ENCODE measurements at places on chromosomes 6 and 20.

GRCh38 chr6:158047127-158047518, 65.5 kb downstream of the SYNJ2 start:
- no peak for DNase-seq

DNA sequence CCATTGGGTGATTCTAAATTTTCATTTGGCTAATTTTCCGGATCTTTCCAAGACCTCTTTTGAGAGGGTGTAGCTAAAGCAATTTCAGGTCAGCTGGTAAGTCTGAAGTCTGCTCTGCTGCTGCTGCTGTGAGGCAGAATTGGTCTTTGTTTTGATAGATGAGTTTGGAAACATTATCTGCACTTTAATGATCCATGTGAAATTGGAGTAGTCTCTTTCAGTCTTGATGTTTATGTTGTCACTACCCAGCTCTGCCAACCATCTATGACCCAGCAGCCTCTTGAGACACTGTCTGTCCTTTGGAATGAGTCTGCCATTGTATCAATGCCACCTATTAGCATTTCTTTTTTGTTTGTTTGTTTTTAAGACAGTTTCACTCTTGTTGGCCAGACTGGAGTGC, 44.1 kb downstream of the TXNDC5 start:
- no peak for DNase-seq

- peak; percentile 60 for DNase-seq
Measured at GRCh38 chr6:47047479-47048407, 5.6 kb upstream of the ADGRF1 start.

GRCh38 chr6:83117802-83118201, 50.3 kb downstream of the DOP1A start:
- no peak for DNase-seq

- DNase-seq = no peak
Measured at GRCh38 chr6:36029464-36029863, 1.9 kb downstream of the MAPK14 start.

- no peak for DNase-seq
Measured at GRCh38 chr6:2157441-2158127, 87.8 kb downstream of the GMDS start.

DNA sequence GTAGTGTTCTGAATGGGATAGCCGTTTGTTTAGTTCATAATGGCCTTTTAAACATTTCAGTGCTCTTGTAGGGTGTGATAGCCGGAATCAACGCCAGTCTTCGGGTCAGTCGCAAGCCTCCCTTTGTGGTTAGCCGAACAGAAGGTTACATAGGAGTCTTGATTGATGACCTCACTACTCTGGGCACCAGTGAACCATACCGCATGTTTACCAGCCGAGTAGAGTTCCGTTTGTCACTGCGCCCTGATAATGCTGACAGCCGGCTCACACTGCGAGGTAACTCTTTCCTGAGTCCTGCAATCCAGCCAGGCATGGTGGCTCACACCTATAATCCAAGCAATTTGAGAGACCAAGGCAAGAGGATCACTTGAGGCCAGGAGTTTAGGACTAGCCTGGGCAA, 20.4 kb downstream of the MTO1 start:
- DNase-seq = no peak

DNA sequence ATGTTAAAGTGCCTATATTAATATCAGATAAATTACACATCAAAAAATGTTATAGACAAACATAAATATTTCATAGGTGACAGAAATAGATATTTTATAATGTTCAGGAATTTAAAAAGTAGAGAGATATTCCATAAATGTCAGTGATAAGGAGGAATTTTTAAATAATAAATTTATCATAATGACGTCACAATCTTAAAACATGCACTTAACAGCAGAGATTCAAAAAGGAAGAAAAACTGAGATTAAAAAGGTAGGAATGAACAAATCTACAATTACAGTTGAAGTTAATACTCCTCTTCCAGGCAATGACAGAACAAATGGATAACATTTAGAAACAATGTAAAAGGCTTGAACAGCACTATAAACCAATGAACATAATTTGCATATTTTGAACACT, 345.4 kb upstream of the NOX3 start:
- no peak for DNase-seq

DNA sequence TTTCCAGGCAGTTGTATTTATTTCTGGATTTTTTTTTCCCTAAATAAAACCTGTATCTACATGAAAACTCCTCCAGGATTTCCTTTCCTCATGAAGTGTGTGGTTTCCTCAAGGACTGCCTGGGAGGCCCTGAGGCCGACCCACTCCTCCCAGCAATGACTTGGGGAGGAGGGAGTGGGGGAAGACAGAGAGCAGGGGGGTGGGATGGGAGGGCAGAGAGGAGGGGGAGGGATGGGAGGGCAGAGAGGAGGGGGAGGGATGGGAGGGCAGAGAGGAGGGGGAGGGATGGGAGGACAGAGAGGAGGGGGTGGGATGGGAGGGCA, 161.8 kb upstream of the AGPAT4 start:
- no peak for DNase-seq

GRCh38 chr6:143731789-143732188, 54.0 kb downstream of the PHACTR2 start:
- DNase-seq = no peak

DNA sequence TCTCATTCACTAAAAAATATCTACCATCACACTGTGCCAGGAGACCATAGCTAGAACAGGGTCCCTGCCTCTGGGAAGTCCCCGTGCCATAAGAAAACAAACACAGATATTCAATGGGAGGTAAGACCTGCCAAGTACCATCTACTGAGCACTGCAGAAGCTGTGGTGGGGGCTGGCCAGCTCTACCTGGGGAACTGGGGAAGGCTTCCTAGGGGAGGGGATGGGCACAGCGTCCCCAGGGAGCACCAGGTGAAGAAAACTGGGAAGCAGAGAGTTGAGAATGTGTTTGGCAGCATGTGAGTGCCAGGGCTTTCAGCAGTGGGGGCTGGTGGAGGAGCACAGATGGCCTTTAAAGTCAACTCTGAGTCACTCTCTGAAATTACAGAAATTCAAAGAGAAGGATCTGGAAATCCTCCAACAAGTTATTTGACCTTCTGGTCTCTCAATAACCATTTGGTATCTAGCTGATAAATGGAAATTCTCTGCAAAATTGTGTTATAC, 85.2 kb downstream of the SHLD1 start:
- no peak for DNase-seq

Data from midbrain (tissue), 1 donor.